ENCODE measurements at places on chromosomes 6 and 20.

DNA sequence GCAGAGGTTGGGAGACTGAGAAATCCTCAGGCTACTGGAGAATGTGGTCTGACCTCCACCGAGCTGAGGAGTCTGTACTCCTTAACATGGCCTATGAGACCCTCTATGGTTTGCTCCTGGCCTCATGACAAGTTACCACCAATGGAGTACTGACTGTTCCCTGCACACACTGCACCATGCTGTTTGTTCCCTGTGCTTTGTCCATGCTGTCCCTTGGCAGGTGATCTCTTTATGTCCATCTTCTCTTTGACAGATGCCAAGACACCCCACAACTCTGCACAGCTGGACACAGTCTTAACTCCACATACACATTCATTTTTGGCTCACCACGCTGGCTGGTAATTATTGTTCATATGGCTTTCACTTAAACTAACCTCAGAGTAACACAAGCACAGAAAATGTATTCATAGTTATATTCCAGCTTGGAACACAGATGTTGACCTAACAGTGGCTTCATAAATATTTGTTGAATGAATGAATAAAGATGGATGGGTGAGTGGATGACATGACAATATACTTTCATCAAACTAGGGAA is 258.0 kb downstream of the ATXN1 start:
- no peak for DNase-seq

- no peak for DNase-seq
Observed at GRCh38 chr20:62240020-62240685, 1.8 kb downstream of the OSBPL2 start.

- DNase-seq: no peak
Observed at GRCh38 chr6:105900125-105900937, 185.8 kb upstream of the PRDM1 start.

DNA sequence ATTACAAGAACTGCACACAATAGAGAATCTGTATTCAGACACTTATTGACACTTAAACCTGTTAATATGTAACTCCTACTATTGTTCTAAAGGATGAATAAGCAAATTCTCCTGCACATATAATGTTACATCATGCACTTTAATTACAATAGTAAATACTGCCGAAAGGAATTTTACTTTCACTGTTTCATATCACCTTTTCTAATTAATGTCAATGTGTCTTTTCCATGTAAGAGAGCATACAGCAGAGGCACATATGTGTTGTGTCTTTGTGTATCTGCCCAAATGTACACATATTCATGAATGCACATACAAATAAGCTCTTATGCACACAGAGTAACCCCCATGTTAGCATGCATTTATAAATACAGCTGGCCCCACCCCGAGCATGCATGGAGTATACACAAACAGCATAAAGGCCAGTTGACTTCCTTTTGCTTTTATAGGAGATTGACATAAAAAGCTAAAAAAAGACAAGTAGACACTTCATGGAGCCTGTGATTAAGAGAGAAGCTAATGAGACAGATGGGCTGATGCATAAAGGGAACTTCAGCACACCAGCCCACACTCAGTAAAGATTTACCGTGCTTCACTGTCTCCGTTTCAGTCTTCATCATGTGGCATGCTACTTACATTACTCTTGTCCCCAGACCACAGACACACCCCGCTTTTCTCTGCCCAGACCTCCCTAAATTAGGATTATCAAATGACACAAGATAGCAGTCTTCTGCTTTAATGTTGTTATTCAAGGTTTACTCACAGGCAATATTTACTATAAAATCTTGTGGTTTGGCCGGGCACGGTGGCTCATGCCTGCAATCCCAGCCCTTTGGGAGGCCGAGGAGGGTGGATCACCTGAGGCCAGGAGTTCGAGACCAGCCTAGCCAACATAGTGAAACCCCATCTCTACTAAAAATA is 184.6 kb downstream of the ATXN1 start:
- DNase-seq: no peak

DNA sequence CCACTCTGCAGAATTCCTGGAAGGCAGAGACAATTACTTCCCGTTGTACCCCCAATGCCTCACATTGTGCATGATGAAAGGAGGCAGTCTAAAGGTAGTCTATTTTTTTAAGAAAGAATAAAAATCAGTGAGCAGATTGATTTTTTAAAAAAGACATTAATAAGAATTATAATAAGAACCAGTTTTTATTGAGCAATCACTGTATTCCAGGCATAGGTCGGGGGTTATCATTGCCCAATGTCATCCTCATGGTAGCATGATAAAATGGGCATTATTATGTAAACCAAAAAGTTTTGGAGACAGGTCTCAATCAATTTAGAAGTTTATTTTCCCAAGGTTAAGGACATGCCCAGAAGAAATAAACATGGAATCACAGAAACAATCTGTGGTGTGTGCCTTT is 14.0 kb upstream of the QKI start:
- no peak for DNase-seq

- DNase-seq: no peak
Observed at GRCh38 chr6:29200767-29201662, 30.3 kb downstream of the OR2J2 start.

GRCh38 chr6:46757214-46757596 is 10.5 kb downstream of the ANKRD66 start:
- no peak for DNase-seq

GRCh38 chr6:136677822-136678221 is 114.5 kb downstream of the MAP3K5 start:
- no peak for DNase-seq

GRCh38 chr6:26031151-26031594 is 56.1 kb upstream of the HFE start:
- no peak for DNase-seq

DNA sequence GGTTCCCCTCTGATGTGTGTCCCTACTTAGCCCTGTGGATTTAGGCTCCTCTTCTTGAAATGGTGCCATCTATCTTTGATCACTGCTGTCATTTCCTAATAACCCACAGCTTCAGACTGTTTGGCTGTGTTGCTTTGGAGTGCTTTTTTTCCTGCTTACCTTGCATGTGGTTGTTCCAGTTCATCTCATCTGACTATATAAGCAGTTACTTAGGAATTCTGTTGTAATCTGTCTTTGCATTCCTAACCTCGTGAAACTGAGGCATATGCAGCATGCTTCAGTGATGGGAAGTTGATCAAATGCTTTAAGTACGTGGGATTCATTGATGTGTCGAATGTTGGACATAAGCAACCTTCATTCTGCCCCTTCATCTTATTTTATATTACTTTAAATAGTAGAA is 115.8 kb upstream of the FLRT3 start:
- no peak for DNase-seq

GRCh38 chr20:20440481-20440880 is 72.6 kb downstream of the INSM1 start:
- DNase-seq: no peak

DNA sequence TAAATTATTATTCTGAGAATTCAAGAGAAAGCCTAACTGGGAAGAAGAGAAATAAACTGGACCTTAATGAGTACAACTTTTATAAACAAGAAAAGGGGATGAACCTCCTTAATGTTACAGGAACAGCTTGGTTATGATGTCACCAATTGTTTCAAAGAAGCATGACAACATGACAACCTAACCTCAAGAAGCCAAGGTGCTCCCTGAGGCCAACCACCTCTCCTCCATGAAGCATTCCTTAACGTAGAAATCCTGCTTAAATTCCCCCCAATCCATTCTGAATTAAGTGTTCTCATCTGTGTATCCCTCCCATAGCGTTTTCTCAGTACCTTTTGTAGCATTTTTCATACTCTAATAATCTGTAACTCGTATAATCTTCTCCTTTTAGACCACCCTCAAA is 1.7 kb downstream of the HBS1L start:
- DNase-seq: no peak

- DNase-seq: no peak
Observed at GRCh38 chr6:67666177-67666964, 968.7 kb upstream of the ADGRB3 start.

DNA sequence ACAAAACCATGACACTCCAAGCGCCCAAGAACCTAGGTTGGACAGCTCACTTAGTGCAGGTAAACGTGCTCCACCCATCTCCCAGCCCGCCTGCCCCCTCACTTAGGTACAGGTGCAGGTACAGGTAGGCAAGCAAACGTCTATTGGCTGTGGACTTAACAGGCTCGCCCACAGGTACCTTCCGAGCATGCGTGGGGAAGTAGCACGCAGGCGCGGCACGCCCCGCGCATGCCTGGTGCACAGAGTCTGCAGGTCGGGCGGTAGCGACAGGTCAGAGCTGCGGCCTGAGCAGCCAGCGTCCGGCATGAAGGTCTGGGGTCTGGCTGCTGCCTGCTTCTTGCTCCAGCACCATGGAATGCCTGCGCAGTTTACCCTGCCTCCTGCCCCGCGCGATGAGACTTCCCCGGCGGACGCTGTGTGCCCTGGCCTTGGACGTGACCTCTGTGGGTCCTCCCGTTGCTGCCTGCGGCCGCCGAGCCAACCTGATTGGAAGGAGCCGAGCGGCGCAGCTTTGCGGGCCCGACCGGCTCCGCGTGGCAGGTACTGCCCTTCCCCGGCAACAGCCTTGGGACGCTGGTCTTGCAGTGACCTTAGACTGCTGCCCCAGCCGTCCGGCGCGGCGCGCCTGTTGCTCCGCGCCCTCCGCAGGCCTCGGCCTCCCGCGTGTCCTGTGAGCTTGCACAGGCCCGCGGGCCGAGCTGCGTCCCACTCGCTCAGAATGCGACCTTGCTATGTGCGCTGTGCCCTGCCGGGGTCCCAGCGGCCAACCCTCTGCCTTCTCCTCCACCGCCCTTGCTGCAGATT is at the start of gene MRS2:
TSS of gene MRS2 (plus strand) at position 240 of the 804 bp plus-strand sequence. CDS start at position 351, 111 bp downstream.
- DNase-seq: peak; percentile 90

GRCh38 chr6:121886223-121886830 is 450.9 kb downstream of the GJA1 start:
- DNase-seq: no peak
